ENCODE measurements at places on chromosomes 1 and 21.

DNA sequence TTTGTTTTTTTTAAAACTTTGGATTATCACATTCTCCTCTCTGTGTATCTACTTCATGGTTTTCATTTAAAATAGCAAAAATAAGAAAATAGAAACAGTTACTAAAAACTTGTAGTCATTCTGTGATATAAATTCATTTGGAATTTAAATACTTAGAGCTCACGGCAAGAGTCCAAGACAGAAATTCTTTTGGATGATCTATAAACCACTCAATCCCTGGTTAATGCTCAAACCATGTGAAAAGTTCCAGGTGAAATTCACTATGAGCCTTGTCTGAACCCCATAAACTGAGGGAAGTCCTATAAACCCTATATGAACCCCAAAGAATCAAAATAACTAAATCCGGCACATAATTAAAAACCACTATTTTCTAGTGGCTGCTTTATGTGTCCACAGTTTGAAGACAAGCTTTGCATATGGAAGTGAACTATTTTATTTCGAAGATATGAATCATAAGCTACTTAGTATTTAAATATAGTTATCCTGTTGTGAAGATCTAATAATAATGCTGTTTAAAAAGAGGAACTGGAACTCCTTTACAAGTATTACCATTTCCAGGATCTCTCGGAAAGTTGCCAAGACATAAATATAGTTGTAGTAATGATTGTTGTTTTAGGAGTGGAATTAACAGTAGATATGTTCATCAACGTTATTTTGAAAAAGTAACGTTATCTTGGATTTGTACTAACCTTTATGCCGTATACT lies 163.5 kb downstream of the NFIA start:
- DNase-seq = no peak

DNA sequence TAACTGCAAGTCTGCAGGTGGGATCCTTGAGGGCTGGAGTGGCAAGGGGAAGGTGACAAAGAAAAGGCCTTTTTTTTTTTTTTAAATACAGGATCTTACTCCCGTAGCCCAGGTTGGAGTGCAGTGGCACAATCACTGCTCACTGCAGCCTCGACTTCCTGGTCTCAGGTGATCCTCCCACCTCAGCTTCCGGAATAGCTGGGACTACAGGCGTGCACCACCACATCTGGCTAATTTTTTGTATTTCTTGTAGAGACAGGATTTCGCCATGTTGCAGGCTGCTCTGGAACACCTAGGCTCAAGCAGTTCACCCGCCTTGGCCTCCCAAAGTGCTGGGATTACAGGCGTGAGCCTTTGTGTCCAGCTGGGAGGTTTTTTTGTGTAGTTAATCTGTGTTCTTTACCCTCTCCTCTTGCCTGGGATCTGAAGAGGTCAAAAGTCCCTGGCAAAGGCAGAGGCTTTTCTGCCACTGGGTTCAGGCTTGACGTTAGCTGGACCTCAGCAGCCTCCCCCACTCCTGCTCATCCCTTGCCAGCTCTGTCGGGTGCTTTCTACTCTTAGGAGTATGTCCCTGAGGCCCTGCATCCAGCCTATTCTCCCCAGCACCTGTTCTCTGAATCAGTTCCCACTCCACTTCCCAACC lies 5.2 kb downstream of the IL6R start:
- DNase-seq = peak; percentile 25

DNA sequence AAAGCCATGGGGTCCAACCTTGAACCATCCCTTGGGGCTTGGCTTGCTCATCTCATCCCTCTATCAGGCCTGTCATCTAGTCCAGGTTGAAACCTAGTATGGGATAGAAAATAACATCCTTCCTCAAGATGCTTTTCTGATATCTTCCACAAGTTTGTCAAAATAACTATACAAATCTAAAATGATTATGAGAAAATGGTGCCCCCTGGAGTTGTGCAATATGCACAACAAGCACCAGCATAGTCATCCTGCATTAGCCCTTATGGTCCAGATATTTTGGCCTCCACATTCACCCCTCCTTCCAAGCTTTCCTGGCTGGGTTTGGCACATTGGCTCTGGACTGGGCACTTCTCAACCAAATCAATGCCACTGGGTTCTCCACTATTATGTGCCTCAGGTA lies 101.2 kb downstream of the TBX19 start:
- DNase-seq = no peak

GRCh38 chr1:59332983-59333382 lies 36.1 kb downstream of the FGGY start:
- peak; percentile 83 for DNase-seq

- DNase-seq = no peak
Observed at GRCh38 chr1:223343692-223344091, 20.3 kb downstream of the SUSD4 start.

- DNase-seq = peak; percentile 76
Observed at GRCh38 chr1:175208773-175209492, 16.4 kb upstream of the KIAA0040 start.
